ENCODE measurements at places on chromosomes 3 and 15. TPM values are rescaled to one million over a fixed set of nuclear protein-coding genes. Genes with fewer than 3 reads are reported as not detected.

The EFCC1 gene
- under 0.01 TPM for total RNA-seq

The MYL3 gene
- 0.08 TPM for total RNA-seq

The EFCAB12 gene
- not detected for total RNA-seq

The SEMA3G gene
- total RNA-seq = not detected

The TMEM108 gene
- 0.12 TPM for total RNA-seq

The C3orf52 gene
- total RNA-seq = 6.2 TPM

The DHX36 gene
- total RNA-seq = 15.2 TPM

The GNAT1 gene
- not detected for total RNA-seq

The SPATA12 gene
- total RNA-seq = under 0.01 TPM

The ARIH1 gene
- total RNA-seq = 162 TPM

The EIF4A2 gene
- 1,188 TPM for total RNA-seq

The GP9 gene
- not detected for total RNA-seq

The CHRNA5 gene
- 0.53 TPM for total RNA-seq

The HCN4 gene
- not detected for total RNA-seq

The FSD2 gene
- not detected for total RNA-seq

The CEP70 gene
- total RNA-seq = 17.9 TPM

The ULK4 gene
- total RNA-seq = 8.4 TPM

The CELF6 gene
- 0.35 TPM for total RNA-seq

The SLC2A2 gene
- total RNA-seq = not detected

The PLCB2 gene
- 0.23 TPM for total RNA-seq

The POLQ gene
- 0.70 TPM for total RNA-seq

The GPR149 gene
- not detected for total RNA-seq

The RARB gene
- 32.2 TPM for total RNA-seq

The SOX2 gene
- total RNA-seq = not detected

The PPP1R14D gene
- total RNA-seq = not detected

The SPESP1 gene
- 0.59 TPM for total RNA-seq

The ZBED2 gene
- total RNA-seq = 0.08 TPM

The CCR8 gene
- not detected for total RNA-seq

The QRICH1 gene
- 51.3 TPM for total RNA-seq

The TRNT1 gene
- 8.8 TPM for total RNA-seq

The FMN1 gene
- total RNA-seq = 0.08 TPM

The SPINK8 gene
- total RNA-seq = not detected

The TRPC1 gene
- total RNA-seq = 29.0 TPM

The CASR gene
- not detected for total RNA-seq

The POU1F1 gene
- total RNA-seq = not detected

The SEMA6D gene
- 14.9 TPM for total RNA-seq

The IQCF5 gene
- total RNA-seq = not detected

The CHRFAM7A gene
- 1.9 TPM for total RNA-seq

The IGF1R gene
- total RNA-seq = 66.3 TPM

The SYNM gene
- total RNA-seq = 2.4 TPM

The RFTN1 gene
- 39.8 TPM for total RNA-seq

The ITPKA gene
- total RNA-seq = 0.60 TPM

The ZNF710 gene
- total RNA-seq = 5.5 TPM

The HHATL gene
- not detected for total RNA-seq

The FEZF2 gene
- total RNA-seq = not detected

The ITGA11 gene
- 65.5 TPM for total RNA-seq
